ENCODE measurements at places on chromosomes 7 and 10.
A peak's percentile ranks its signal among the peaks of the same experiment; 100 is the strongest.

DNA sequence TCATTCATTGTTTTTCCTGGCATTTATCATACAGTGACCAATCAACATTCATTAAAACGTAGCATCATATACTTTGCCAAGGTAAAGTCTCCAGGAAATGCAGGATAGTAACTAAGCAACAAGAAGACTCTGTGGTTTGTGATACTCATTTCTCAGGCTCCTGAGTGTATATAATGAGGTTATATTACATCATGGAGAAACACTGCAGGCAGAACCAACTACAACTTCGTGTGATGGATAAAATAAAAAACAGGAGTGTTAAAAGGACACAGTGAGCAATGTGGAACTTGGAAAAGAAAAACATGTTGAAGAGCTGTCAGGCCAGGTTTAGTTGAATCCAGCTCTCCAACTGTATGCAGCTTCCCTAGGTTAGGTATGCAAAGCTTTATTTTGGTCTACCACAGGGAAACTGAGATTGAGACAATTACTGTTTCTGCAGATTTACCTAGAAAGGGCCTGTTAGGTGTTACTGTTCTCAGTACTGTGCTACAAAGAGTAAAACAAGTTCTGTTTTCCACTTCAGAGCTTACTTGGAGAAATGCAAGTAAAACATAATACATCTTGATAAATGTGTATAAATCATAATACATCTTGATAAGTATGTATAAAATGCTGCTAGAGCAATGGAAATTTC, 7.8 kb upstream of the CCNY start:
- DNase-seq, result no peak

GRCh38 chr10:33106767-33107166, 148.7 kb upstream of the ITGB1 start:
- DNase-seq, result no peak

DNA sequence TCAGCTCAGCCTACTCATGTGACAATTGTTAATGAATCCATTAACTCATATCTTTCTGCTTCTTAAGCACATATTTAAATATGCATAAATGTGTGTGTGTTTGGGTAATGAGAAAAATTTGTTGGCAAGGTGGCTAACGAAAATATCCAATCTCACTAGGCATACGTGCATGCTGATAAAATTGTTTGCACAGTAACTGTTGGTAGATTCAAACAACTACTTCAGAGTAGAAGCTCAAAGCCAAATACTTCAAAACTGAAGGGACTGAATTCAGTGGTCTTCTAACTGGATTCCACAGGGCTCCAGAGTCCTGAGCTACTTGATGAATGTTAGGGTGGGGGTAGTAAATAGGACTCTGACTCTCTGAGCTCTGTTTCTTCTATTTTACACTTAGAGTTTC, 757.0 kb downstream of the GRM8 start:
- DNase-seq, result no peak

- DNase-seq, result no peak
These were observed 55.0 kb upstream of the AKR1E2 start for GRCh38 chr10:4770801-4771553.

DNA sequence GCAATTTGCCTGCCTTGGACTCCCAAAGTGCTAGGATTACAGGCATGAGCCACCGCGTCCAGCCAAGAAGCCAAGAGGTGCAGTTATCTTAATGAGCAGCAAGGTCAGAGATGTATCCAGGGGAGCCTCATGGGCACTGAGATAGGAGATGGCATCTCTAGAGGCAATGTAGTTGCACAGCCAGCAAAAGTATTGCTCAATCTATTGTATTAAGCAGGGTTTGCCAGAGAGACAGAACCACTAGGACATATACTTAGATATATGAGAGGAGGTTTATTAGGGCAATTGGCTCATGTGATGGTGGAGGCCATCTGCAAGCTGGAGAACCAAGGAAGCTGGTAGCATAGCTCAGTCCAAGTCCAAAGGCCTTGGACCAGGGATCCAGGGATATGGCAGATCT, 16.3 kb upstream of the VPS26A start:
- no peak for DNase-seq

DNA sequence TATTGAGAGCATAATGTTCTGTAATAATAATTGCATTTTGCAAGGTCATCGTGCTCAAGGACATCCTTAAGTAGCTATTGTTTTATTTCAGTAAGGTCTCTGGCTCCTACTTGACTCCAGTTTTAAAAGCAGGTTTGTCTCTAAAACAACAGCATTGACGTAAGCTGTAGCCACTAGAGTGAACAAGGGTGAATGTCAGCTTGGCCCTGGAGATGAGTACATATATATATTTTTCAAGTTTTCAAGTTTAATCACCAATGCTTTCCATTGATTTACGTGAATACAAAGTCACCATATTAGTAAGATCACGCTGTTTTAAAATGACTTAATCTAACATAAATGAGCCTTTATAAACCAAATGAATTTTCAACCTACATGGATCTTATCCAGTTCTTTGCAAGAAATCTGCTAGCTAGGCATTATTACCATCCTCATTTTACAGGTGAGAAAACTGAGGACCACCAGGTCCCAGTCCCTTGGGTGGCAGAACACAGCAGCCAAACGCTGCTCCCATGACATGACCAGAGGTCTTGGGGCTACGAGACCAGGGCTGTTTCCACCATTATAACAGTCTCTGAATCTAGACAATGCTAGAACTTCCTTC, 57.2 kb upstream of the ELMO1 start:
- DNase-seq, result no peak

DNA sequence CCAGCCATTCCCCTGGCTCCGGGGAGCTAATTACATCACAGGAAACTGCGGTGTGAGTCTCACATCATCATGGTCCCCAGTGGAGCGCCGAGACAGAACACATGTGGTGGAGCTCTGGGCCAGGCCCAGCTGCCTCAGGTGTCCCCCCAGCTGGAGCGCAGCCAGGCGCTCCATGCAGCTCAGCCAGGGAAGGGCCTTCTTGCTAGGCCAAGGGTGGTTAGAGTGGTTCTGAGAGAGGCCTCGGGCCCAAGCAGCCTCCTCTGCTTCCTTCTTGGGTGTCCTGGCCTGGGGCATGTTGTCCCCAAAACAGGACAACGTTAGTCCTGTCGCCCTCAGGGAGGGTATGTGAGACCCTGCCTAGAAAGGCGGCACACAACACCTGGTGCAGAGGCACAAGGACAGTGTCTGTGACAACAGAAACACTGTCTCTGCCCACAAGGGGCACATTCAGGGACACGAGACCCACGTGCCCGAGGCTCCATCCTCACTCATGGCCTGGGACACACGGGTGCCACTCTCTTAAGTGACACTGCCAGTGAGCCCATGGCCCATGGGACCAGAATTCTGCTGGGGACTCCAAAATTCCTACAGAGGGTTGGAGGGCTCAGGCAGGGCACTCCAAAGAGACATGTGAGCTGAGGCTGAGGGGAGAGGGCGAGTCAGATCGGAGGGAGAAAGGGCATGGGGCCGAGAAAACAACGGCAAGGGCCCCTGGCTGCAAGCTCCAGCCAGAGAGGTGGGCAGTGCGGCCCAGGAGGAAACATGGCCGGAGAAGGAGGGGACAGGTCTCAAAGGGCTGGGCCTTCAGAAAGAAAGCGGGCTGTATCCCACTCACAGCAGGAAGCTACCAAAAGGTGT, 37.0 kb upstream of the RET start:
- DNase-seq, result no peak

GRCh38 chr10:29114141-29114540, 174.7 kb upstream of the LYZL1 start:
- DNase-seq, result no peak

DNA sequence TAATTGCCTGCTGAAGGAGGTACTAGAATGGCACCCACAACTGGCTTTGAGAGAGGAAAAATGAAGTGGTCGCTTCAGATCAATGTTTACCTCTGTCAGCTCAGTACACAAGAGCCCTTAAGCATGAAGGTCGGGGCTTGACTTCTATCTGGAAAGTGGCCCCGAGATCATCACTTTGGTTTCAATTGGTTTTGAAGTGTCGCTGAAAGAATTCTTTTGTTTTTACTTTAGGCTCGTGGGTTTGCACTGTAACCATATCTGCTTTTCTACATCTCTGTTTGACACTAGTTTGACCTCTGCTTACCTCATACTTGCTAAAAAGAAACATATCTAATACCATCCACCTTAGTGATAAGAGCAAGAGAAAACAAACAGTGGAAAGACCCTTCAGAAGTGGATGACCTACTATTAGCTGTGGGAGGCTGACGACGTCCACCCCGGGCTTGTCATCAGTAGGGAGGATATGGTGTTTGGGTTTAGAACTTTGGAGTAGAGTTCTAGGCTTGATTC, 361.8 kb downstream of the GATA3 start:
- DNase-seq, result no peak

DNA sequence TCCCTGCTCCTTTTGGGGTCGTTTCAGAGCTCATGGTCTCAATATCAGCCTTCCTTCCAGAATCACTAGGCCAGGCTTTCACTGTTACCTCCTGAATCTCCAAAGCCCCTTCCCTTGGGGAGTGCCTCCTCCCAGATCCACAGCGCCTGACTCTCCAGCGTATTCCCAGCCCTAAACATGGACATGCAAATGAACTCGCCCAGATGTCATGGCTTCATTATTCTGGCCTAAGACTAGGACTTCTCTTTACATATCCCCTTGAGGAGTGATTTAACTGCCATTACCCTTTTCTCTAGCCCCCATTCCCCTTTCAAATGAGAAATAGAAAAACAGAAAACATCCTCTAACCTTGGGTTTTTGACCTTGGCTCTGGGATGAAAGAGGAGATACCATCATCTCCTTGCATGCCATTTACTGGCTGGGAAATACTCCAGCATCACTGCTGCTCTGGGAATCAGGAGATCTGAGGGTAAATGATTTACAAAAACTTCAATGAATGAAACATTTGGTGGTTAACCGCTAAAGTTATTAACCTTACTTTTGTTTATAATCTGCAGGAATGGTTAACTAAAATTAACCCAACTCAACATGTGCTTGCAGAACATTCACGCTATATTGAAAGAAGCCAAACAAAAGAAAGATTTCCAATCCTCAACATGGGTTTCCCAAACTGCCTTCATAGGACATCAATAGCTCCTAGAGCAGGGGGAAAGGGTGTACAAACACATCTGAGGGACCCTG, 37.0 kb downstream of the FAM171A1 start:
- no peak for DNase-seq

- peak; percentile 38 for DNase-seq
These were observed 10.2 kb upstream of the GDF2 start for GRCh38 chr10:47311932-47312662.

- DNase-seq, result no peak
These were observed 18.3 kb downstream of the MDFIC start for GRCh38 chr7:114940220-114940619.

DNA sequence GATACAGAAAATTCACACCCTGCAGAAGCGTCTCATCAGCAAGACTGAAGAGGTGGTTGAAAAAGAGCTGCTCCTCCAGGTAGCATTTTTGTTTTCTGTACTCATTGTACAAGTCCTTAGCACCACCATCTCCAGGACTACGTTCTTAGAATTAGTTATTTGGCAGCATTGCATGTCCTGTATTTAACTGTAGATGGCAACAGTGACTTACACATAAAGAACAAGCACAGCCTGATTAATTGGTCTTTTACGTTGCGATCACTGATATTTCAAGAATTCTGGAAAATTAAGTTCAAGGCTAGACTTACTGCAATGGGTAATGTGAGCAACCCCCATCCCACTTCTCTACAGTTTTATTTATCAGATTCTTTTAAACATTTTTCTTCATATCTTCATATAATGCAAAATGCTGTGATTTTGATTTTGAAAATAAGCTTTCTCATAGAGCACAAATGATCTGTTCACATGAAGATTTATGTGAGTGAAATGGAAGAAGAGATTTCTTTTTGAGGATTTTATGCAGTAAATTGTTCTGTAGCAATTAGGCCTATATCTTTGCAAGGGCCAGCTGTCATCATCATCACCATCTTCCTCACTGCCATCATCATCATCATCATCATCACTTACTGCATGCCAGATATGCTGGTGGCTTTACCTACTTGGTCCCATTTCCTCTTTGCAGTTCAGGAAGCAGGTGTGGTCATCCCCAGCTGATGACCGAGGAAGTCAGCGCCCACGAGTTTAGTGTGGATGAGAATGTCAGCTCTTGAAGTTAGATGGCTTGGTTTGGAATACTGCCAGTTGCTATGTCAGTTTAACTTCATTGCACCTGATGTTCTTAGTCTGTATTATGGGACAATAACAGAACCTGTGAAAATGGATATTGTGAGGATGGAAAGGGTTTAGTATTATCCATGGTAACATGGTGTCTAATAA, 53.4 kb downstream of the CFAP58 start:
- no peak for DNase-seq

- peak; percentile 79 for DNase-seq
These were observed 219.6 kb downstream of the PHF14 start for GRCh38 chr7:11193131-11193867.

GRCh38 chr10:28928484-28928883, 251.2 kb downstream of the BAMBI start:
- no peak for DNase-seq

GRCh38 chr7:120867932-120868331, 10.0 kb upstream of the TSPAN12 start:
- DNase-seq, result no peak

DNA sequence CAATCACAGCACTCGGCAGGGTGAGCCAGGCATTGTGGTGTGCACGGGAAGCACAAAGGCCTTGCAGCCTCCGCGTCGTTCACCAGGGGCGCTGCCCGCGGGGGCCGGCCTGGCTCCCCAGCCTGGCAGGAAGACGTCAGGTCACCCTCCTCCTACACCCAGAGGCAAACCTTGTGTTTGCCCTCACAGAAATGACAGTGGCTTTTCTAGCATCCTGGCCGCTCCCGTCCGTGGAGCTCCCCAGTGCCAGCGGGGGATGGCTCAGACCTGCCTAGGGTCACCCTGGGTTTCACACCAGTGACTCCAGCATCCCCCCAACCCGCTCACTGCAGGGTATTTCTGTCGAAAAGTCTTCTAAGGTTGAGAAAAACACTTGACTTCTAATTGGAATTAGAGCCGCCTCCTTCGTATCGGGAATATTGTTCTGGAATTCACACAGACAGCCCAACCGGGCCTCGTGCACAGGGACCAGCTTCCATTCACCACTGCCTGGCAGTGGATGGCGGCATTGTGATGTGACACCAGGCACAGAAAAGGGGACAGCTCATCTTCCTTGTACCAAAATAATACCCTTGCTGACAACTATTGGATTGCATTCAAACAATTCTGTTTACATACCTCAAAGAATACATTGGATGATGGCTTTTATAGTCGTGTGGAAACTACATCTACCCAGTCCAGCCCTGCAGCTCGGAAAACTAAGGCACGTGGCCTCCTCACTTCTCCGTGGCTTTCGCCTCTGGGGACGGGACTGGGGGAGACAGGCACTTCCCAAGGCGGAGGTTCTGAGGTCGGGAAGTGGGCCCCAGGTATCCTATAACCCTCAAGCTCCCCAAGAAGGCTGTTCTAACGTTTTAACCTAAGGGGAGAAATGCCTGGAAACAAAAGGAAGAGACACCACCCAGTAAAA, 109.0 kb downstream of the EBF3 start:
- DNase-seq, result no peak

DNA sequence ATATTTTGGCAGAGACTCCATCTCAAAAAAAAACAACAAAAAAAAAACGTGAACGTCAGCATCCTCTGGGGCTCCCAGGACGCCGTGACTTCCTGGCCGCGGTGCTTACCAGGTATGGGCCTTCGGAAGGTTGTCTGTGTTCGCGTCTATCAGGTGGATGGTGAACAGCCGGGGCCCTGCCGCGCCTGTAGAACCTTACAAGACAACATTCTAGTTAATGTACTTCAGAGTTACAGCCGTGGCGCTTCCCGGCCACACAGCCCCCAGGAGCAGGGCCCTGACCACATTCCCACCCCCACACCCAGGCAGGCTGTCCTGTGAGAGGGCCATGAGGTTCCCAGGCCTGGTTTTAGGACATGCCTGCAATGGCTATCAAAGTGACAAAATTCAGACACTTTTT, 111.0 kb downstream of the SMURF1 start:
- no peak for DNase-seq
